ENCODE measurements at places on chromosomes 2 and 18. TPM values are rescaled to one million over a fixed set of nuclear protein-coding genes. Genes with fewer than 3 reads are reported as not detected.

The SKA1 gene
- polyA plus RNA-seq: 0.40 TPM

The CRYGC gene
- polyA plus RNA-seq: not detected

The TMEM200C gene
- polyA plus RNA-seq: not detected

The PROM2 gene
- not detected for polyA plus RNA-seq

The CNDP1 gene
- not detected for polyA plus RNA-seq

The SERPINB5 gene
- polyA plus RNA-seq: not detected

The ZNF519 gene
- polyA plus RNA-seq: 5.9 TPM

The KIF5C gene
- 3.4 TPM for polyA plus RNA-seq

The GKN2 gene
- polyA plus RNA-seq: not detected

The STPG4 gene
- polyA plus RNA-seq: not detected

The D2HGDH gene
- polyA plus RNA-seq: 5.7 TPM

The LANCL1 gene
- 22.1 TPM for polyA plus RNA-seq

The DLX1 gene
- polyA plus RNA-seq: not detected

The PRSS56 gene
- polyA plus RNA-seq: not detected

The UGT1A3 gene
- polyA plus RNA-seq: not detected

The PROC gene
- not detected for polyA plus RNA-seq

The LIMS3 gene
- polyA plus RNA-seq: 1.5 TPM
